Vagina (tissue), 2 donors: ENCODE measurements at places on chromosomes 13 and 19. TPM values are rescaled to one million over a fixed set of nuclear protein-coding genes. Genes with fewer than 3 reads are reported as not detected.

- peaks cover 20% of the 10 kb centered on the region for H3K4me1 ChIP-seq
- DNase-seq = no peak
- H3K27ac ChIP-seq = no peak overlapping the region
- no peak overlapping the region for H3K4me3 ChIP-seq
These were observed 334 bp upstream of the ANGPTL6 start for GRCh38 chr19:10102787-10103236.

DNA sequence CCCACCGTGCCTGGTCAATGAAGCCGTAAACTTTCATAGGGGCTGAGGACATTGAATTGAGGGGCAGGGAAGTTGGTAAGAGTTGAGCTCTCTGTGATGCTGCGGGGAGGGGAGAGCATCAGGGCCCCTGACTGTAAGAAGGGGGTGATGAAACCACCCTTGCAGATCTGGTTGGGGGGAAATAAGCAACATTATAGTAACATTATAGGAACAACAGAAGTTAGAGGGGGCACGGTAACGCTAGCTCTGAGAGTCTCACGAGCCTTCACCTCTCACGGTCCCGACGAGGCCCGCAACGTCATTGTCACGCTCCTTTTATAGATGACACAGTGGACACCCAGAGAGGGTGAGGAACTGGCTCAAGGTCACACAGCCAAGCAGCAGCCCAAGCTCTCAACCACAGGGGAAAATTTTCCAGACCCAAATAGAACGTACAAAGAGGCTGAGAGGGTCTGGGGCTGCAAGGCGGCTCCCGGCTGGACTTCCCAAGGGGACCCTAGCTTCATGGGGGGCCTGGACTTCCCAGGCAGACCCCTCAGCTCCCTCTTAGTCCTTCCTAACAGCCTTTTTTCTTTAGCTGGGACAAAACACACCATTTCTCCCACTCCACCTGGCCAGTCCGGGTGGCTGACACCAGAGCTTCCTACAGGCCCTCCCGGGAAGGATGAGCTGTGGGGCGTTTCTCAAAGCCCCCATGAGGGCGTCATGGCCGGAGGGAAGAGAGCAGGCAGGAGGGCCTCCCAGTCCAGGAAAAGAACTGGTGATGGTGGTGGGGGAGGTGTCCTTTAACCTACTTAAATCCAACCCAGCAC is 4.1 kb downstream of the TLE5 start:
- DNase-seq = no peak
- peak overlapping the region; percentile 19 for H3K4me3 ChIP-seq
- peaks cover 84% of the 10 kb centered on the region for H3K4me1 ChIP-seq
- no peaks in the 10 kb centered on the region for H3K27me3 ChIP-seq

- H3K4me1 ChIP-seq = peaks cover under 1% of the 10 kb centered on the region
- H3K27ac ChIP-seq = no peak overlapping the region
- no peak for DNase-seq
- no peaks in the 10 kb centered on the region for H3K27me3 ChIP-seq
- no peaks in the 10 kb centered on the region for H3K36me3 ChIP-seq
These were observed 7.7 kb upstream of the LGALS7 start for GRCh38 chr19:38781058-38781457.

DNA sequence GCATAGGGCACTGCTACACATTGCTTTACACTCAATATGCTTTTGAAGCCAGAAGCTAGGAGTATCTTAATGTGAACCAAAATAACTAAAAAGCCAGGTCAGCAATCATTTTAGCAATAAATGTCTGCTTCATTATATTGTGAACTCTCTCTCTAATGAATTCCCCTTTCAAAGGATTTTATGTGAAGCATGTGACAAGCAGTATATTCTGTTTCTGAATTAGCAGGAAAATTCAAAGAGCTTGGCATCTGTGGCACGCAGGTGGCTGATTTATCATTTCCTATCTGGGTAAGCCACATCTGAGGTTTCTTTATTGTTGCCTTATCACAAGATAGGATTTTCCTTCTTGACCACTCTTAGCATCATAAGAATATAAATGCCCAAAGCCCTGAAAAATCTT is 56.8 kb upstream of the KLF12 start:
- no peaks in the 10 kb centered on the region for H3K4me1 ChIP-seq
- no peak overlapping the region for H3K27ac ChIP-seq
- no peaks in the 10 kb centered on the region for H3K27me3 ChIP-seq

DNA sequence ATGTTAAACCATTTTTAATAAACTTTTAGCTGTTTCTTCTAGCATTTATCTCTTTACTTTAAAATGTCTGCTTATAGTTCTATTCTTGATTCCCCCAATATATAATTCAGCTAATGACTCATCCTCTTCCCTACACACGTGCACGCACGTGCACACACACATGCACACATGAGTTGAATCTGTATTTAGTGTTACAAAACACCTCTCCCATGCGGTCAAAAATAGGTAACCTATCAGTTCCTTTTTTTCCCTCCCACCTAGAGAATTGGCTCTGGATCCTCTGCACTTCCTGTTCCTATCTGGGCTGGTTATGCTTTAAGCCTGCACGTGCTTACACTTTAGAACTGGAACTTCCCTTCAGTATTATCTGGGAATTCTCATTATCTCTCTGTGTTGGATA is 144.1 kb downstream of the PAN3 start:
- H3K27me3 ChIP-seq = no peaks in the 10 kb centered on the region
- no peak overlapping the region for H3K27ac ChIP-seq
- DNase-seq = no peak

DNA sequence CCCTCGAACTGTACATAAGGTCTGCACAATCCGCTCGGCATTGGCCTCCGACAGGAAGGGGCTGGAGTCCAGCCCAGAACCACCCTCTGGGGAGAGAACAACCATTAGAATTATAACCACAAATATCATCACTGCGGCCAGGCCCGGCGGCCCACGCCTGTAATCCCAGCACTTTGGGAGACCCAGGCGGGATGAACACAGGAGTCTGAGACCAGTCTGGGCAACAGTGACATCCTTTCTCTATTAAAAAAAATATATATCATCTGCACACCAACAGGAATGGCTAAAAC is 11.4 kb downstream of the COQ8B start:
- H3K27me3 ChIP-seq = no peaks in the 10 kb centered on the region
- H3K4me1 ChIP-seq = no peaks in the 10 kb centered on the region
- no peak overlapping the region for H3K4me3 ChIP-seq
- no peak for DNase-seq
- H3K36me3 ChIP-seq = no peaks in the 10 kb centered on the region

- H3K36me3 ChIP-seq = no peaks in the 10 kb centered on the region
- no peak overlapping the region for H3K27ac ChIP-seq
- no peaks in the 10 kb centered on the region for H3K27me3 ChIP-seq
These were observed 135.9 kb downstream of the URI1 start for GRCh38 chr19:30077851-30078355.

DNA sequence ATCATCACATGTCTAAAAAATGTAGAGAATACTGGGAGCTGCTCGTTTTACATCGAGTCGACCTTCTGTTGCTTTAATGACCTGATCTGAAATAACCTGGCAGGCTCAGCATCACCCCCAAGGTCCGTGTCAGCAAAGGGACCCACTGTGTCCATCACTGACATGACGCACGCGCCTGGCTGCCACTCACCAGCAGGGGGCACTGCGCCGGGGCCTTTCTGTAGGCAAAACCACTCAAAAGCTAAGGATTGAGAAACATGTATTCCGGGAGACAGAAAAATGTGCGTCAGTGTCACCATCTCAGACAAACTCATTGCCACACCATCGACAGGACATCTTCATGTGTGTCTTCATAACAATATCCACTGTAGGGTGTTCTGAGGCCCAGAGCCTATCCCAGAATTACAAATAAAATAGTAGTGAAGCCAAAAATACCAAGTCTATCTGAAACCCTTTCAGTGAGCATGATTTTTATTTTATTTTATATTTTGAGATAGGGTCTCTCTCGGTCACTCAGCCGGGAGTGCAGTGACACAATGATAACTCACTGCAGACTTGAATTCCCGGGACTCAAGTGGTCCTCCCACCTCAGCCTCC is 130.3 kb upstream of the LSM14A start:
- no peaks in the 10 kb centered on the region for H3K36me3 ChIP-seq
- DNase-seq = no peak
- no peak overlapping the region for H3K27ac ChIP-seq
- no peak overlapping the region for H3K4me3 ChIP-seq
- no peaks in the 10 kb centered on the region for H3K27me3 ChIP-seq
- no peaks in the 10 kb centered on the region for H3K4me1 ChIP-seq

- no peaks in the 10 kb centered on the region for H3K27me3 ChIP-seq
- no peak overlapping the region for H3K27ac ChIP-seq
- H3K4me1 ChIP-seq = no peaks in the 10 kb centered on the region
- no peak overlapping the region for H3K4me3 ChIP-seq
These were observed 11.1 kb downstream of the SLC25A15 start for GRCh38 chr13:40800559-40800958.

DNA sequence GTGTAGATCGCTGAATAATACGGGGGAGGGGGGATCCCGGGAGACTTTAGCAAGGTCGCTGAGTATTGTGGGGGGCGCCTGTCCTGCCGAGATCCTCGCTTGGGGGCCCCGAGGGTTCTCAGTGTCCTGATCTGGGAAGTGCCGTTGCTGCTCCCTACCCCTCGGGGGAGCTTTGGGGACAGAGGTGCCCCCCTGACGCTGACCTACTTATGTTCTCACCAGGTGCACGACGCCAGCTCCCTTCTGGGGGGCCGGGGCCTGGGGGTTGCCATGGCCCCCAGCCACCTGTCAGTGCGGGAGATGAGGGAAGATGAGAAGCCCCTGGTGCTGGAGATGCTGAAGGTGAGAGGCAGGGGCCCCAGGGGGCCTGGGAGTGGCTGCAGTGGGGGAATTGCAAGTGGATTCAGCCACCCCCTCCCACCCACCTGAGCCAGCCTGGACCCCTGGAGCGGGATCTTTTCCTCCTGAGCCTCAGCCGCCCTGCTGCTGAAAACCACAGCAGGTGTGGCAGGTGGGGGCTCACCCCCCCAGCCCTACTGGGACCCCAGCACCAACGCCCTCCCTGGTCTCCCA is 537 bp downstream of the NAT14 start:
- no peaks in the 10 kb centered on the region for H3K36me3 ChIP-seq
- peaks cover 67% of the 10 kb centered on the region for H3K4me1 ChIP-seq
- no peaks in the 10 kb centered on the region for H3K27me3 ChIP-seq
- DNase-seq = no peak

DNA sequence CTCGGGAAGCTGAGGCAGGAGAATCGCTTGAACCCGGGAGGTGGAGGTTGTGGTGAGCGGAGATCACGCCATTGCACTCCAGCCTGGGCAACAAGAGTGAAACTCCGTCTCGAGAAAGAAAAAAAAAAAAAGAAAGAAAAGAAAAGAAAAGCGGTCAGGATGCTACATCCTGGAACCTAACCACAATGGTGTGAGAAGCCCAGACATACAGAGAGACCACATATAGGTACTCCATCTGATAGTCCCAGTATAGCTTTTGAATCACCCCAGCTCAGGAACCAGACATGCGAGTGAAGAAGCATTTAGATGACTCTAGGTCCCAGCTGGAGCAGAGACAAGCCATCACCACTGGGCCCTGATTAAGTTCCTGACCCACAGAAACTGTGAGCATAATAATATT is 3.2 kb downstream of the IFNL1 start:
- H3K4me1 ChIP-seq = no peaks in the 10 kb centered on the region
- H3K36me3 ChIP-seq = no peaks in the 10 kb centered on the region
- H3K4me3 ChIP-seq = no peak overlapping the region
- H3K27ac ChIP-seq = no peak overlapping the region
- DNase-seq = no peak

The KIR2DL4 gene
- not detected for total RNA-seq

The KISS1R gene
- total RNA-seq = not detected

The CEACAM7 gene
- 3.4 TPM for total RNA-seq

The TMEM221 gene
- total RNA-seq = 0.49 TPM

The C1QTNF9B gene
- not detected for total RNA-seq
